CD4-positive, alpha-beta T cell treated with Interleukin-4 for 4 hours (primary cell): ENCODE measurements at places on chromosomes 7 and 10.

DNA sequence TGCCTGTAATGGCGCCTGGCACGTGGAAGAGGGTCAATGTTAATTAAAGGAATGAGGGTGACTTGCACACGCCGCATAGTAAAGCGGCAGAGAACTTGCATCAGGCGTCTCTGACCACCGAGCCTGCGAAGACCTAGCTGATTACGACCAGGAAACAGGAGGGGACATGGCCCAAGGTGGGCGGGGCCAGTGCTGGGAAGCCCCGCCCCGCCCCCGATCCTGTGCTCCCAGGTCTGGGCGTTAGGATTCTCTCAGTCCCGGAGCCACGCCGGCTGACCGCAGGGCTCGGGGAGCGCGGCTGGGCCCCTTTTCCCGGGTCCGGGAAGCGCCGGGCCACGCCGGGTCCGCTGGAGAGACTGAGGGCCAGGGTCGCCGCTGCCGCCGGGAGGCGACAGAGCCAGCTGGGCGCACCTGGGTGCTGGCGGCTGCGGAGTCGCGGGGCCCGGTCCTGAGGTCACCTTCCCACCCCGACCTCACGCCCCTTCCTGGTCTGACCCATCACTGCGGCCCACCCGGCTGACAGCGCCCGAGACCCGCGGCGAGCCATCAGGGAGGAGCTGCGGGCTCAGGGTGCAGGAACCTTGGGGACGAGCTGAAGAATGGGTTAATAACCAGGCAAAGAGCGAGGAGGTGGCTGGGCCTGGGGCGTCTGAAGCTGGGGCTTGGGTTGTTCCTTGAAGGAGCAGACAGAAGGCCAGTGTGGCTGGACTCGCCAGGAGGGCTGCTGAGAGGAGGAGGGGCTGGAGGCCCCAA, 23.0 kb upstream of the GRID1 start:
- no peak for DNase-seq

DNA sequence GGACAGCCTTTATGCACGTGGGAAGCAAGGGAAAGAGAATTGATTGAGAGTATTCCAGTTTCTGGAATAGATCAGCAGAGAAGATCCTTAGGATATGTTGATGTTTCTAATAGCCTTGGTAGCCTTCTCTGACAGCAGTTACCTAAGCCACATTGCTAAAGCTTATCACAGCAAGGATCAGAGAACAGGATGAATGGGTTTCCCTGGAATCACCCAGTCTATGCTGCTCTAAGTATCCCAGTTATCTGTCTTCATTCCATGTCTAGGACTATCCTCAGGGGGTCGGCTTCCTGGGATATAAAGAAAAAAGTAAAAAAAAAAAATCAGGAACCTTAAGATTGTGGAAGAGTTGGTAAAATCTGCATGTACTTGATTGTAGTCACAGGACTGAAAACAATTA, 352.0 kb upstream of the AKR1E2 start:
- no peak for DNase-seq

DNA sequence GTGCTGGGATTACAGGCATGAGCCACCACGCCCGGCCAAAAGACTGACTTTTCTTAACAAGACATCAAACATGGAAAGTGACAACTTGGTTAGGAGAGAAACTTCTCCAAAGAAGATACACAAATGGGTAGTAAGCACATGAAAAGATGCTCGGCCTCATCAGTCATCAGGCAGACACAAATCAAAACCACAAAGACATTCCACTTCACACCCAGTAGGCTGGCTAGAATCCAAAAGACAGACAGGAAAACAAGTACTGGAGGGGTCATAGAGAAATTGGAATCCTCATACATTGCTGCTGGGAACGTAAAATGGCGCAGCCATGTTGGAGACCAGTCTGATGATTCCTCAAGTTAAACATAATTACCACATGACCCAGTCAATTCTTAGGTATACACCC, 16.4 kb downstream of the SEPHS1 start:
- no peak for DNase-seq

- DNase-seq = no peak
Observed at GRCh38 chr10:103885617-103886016, 30.2 kb upstream of the SH3PXD2A start.

DNA sequence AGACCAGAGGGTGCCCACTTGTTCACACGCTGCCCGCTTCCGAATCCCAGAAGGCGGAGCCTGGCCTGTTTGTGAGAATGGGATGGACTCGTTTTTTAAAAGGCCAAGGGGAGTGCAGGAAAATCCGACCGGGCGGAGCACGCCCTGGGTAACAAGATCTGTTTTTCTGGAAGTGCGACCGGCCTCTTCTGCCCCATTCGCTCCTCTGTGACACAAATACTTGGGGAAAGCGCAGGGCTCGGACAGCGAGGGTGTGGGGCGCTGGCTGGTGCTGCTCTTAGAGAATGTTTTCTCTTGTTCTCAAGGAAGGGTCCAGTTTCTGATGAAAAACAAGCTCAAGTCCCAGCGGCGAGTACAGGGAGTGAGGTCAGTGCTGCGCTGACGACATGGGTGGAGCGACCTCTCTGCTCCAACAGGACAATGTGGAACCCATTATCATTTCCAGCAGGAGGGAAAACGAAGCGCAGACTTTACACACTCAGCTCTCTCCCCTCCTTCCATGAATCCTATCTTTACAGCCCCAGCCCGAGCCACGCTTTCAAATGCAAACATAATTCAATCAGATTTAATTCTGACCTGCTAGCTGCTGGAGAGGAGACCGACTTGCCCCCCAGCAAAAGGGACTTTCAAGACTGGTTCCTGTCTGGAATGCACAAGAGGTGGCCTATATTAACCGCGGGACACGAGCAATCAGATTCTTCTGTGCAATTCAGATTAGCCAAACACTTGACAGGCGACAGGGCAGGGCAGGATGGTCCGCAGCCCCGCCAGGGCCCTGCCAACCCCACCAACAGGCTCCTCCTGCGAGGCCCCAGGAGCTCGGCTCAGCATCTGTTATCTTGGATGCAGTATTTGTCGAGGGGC, 1.1 kb downstream of the RADIL start:
- DNase-seq = no peak

DNA sequence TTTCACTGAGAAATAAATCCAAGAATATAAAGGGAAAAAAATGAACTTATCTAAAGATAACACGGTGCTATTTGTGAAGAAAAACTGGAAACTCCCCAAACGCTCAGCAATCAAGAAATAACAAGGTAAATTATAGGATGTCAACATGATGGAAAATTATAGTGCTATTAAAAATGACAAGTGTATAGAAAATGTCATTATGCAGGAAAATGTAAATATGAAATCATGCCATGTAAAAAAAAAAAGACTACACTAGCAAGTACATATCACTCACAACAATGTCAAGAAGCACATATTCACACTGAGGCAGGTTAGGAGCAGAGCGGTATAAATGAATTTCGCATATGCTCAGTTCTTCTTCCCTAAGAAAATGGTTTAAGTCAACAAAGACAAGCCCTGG, 27.7 kb downstream of the KLRG2 start:
- no peak for DNase-seq

DNA sequence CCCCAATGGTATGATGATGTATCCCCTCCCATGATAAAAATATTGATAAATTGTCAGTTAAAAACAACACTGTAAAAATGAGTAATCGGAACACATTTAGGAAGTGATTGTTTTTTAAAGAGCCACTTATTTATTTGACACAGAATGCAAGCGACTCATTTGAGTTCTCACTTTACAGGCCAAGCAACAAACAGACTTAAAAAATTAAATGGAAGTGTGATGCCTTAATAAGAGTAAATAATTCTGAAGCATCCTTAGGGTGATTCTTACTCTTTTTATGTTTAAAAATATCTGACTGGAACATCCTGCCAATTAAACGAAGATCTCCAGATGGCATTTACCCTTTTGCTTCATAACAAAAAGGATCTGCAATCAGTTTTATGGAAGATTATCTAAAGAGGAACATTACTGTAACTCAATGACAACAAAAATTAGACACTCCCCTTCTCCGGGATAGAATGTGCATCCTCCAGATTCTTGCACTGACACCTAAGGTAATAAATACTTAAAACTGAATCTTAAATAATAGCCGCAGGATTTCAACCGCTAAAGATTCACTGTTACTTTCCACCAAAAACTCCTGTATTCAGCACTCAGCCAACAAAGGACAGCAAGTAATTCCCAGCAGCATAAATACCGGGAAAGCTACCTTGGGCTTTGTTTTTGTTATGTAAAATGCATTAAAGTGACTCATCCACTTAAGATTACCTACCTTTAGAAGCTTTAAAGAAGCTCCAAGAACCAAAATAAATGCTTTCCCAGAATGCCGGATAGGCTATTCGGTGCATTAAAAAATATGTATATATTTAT, 1.7 kb downstream of the CACNA2D1 start:
- no peak for DNase-seq
